ENCODE measurements at places on chromosomes 12 and 14. TPM values are rescaled to one million over a fixed set of nuclear protein-coding genes. Genes with fewer than 3 reads are reported as not detected.
A peak's percentile ranks its signal among the peaks of the same experiment; 100 is the strongest.

- H3K27me3 ChIP-seq, result no peaks in the 10 kb centered on the region
- peaks cover 31% of the 10 kb centered on the region for H3K36me3 ChIP-seq
Measured at GRCh38 chr12:55816881-55817344, 611 bp downstream of the SARNP start.

DNA sequence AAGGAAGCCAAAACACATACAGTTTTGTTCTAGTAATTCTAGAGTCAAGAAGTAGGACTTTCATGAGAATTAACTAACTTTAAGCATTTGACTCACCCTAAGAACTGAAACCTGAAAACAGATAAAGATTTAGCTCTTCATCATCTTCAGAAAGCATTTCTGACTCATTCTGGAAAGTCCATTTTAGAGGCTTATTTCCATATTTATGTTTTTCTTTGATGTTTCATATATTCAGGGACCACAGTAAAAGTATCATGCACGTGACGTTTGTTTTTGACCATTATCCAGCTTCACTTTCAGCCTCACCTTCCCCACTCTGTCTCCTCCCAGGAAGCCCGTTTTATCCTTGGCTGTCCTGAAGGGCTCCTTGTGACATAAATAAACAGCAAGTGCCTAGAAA, 79.2 kb downstream of the MDGA2 start:
- DNase-seq, result no peak
- no peak overlapping the region for H3K4me3 ChIP-seq
- H3K4me1 ChIP-seq, result no peaks in the 10 kb centered on the region
- no peak overlapping the region for H3K27ac ChIP-seq

DNA sequence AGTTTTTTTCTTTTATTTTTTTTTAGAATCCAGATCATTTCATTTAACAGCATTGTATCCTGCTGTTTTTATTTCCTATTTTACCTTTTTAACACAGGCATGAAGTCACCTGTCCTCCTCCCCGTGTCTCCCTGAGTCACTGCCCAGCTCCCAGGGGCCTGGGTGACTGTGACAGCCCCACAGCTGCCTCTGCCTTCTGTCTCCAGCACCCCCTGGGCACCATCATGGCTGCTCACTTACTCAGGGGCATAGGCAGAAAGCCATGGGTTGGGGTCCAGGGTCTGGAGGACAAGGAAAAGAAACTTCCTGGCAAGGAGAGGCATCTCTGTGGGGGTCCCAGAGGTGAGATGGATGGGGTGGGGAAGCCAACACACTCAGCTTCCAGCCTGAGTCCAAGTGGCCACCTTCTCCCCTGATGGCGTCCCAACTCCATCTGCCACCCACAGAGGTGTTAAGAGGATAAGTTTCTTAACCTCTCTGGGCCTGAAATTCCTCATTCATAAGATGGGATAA, 25.3 kb downstream of the TMEM63C start:
- no peak for DNase-seq
- H3K4me1 ChIP-seq, result no peaks in the 10 kb centered on the region
- peaks cover 8% of the 10 kb centered on the region for H3K27me3 ChIP-seq
- no peak overlapping the region for H3K4me3 ChIP-seq
- no peaks in the 10 kb centered on the region for H3K36me3 ChIP-seq

The GLIPR1L1 gene
- total RNA-seq, result not detected

DNA sequence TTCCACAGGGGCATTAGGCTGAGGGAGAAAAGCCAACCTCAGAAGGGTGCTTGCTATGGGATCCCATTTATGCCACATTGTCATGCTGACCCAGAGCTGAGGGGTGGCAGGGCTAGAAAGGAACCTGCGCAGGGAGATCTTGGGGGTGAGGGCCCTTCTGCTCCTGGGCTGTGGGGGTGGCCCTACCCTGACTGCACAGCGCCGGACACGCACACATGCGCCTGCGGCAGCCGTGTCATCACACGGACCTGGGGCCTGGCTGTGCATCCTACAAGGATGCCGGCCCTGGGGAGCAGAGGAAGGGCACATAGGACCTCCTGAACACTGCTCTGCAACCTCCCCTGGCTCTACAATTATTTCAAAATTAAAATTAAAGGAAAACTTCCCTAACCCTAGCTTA, 6.9 kb downstream of the CDCA4 start:
- DNase-seq, result no peak
- H3K4me1 ChIP-seq, result peaks cover 56% of the 10 kb centered on the region
- H3K4me3 ChIP-seq, result no peak overlapping the region

GRCh38 chr12:12108441-12109058, 37.8 kb downstream of the BCL2L14 start:
- H3K27ac ChIP-seq, result no peak overlapping the region
- H3K27me3 ChIP-seq, result no peaks in the 10 kb centered on the region
- no peak for DNase-seq
- no peak overlapping the region for H3K4me3 ChIP-seq
- H3K4me1 ChIP-seq, result no peaks in the 10 kb centered on the region

GRCh38 chr12:113370923-113371682, 12.7 kb downstream of the PLBD2 start:
- H3K27ac ChIP-seq, result no peak overlapping the region
- H3K4me3 ChIP-seq, result no peak overlapping the region
- peaks cover 6% of the 10 kb centered on the region for H3K36me3 ChIP-seq
- peaks cover 7% of the 10 kb centered on the region for H3K4me1 ChIP-seq
- DNase-seq, result no peak

The MMP17 gene
- 0.39 TPM for total RNA-seq

- H3K27me3 ChIP-seq, result peaks cover 1% of the 10 kb centered on the region
Measured at GRCh38 chr12:89875809-89876208, 167.2 kb upstream of the ATP2B1 start.

GRCh38 chr12:12992418-12993130, 7.5 kb downstream of the HEBP1 start:
- H3K4me1 ChIP-seq, result peaks cover 20% of the 10 kb centered on the region
- H3K27ac ChIP-seq, result no peak overlapping the region
- H3K4me3 ChIP-seq, result no peak overlapping the region
- no peaks in the 10 kb centered on the region for H3K27me3 ChIP-seq
- DNase-seq, result no peak
- no peaks in the 10 kb centered on the region for H3K36me3 ChIP-seq

- H3K4me1 ChIP-seq, result peaks cover 4% of the 10 kb centered on the region
- no peaks in the 10 kb centered on the region for H3K36me3 ChIP-seq
- no peak overlapping the region for H3K4me3 ChIP-seq
Measured at GRCh38 chr12:112359290-112359689, 22.9 kb downstream of the HECTD4 start.

- no peaks in the 10 kb centered on the region for H3K36me3 ChIP-seq
- H3K27me3 ChIP-seq, result no peaks in the 10 kb centered on the region
- DNase-seq, result no peak
- no peaks in the 10 kb centered on the region for H3K4me1 ChIP-seq
Measured at GRCh38 chr12:40892528-40892927, 200.3 kb downstream of the CNTN1 start.

DNA sequence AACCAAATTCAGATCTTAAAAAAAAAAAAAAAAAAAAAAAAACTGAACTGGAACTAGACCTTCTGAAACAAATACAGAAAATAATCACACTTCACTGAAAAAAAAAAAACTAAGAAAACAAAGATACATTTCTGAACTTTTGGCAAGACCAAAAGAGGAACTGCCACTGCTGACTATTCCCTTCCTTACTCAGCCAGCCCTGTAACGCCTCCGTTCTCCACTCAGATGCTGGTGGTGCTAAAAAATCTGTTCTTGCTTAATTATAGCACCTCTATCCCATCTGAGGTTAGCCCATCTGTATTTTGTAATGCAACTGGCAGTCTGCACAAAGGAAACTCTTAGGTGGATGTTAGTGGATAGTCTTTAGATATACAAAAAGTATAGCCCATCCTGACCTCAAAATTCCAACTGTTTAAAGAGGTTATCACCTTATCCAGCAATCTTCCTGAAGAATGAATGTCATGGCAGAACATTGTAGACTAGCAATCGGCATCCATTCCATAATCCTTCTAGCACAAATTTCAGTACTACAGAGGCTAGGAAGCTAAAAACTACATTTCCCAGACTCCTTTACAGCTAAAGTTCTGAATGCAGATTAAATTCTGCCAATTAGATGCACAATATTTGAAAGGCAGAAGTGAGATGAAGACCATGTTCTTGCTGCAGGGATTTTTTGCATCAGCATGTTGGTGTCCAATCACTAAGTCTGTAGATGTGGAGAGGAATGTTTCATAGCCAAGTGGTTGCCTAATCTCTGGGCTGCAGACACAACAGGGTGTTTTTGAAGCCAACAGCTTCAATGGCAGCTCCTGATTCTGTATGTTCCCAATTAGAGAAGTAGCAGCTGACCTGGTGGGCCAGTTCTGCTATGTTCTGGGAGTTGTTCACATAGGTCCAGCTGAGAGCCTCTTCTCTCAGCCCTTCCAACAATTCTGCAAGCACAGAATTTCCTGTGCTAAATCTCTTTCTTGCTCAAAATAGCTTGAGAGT, 5.7 kb downstream of the MAP3K9 start:
- peaks cover 9% of the 10 kb centered on the region for H3K36me3 ChIP-seq
- H3K4me3 ChIP-seq, result no peak overlapping the region
- H3K27ac ChIP-seq, result no peak overlapping the region

GRCh38 chr12:14454098-14454907, 88.8 kb downstream of the ATF7IP start:
- peak; percentile 34 for DNase-seq
- H3K4me3 ChIP-seq, result peak overlapping the region; percentile 46
- peaks cover 54% of the 10 kb centered on the region for H3K4me1 ChIP-seq
- H3K36me3 ChIP-seq, result peaks cover 46% of the 10 kb centered on the region
- peak overlapping the region; percentile 84 for H3K27ac ChIP-seq
- no peaks in the 10 kb centered on the region for H3K27me3 ChIP-seq

DNA sequence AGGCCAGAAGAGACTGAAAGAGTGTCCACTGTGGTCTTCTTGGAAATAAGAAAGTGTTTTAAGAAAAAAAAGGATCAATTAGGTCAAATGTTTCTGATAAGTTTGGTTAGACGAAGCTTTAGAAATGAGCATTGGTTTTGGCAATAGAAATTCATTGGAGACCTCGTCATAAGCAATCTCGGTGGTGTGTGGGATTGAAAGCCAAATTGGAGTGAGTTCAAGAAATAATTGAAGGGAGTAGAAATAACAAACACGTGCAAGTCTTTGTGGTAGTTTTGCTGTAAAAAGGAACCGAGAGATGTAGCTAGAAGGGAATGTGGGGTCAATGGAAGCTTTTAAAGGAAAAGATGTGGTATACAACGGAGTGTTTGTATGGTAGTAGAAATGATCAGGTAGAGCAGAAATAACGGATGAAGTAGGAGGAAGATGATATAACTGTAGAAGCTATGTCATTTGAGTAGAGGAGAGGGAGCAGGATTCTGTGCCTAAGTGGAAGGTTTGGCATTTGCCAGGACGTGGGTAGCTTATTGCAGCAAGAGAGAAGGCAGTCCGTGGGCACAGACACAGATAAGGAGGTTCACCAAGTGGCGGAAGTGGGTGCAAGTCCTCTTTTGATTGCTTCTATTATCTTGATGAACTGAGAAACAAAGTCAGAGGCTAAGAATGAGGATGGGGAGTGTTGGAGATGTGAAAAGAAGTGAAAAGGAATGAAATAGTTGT, 146.2 kb downstream of the DACT1 start:
- no peak overlapping the region for H3K4me3 ChIP-seq
- H3K27ac ChIP-seq, result no peak overlapping the region
- H3K36me3 ChIP-seq, result no peaks in the 10 kb centered on the region

DNA sequence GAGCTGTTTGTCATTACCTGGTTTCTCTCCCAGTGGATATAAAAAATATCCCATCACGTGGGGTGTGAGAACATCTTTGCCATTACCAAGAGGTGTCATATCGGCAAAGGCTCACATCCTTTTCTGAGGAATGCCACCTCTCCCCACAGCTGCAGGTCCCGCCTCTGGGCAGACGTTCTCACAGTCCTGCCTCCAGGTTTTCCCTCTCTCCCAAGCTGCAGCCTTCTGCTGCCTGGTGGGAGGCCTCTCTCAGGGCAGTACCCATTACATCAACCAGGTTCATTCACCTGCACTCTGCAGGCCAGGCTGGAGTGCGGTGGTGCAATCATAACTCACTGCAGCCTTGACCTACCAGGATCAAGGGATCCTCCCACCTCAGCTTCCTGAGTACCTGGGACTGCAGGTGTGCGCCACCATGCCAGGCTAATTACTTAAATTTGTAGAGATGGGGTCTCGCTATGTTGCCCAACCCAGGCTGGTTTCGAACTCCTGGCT, 15.0 kb upstream of the TMEM119 start:
- peaks cover 27% of the 10 kb centered on the region for H3K36me3 ChIP-seq
- no peak overlapping the region for H3K27ac ChIP-seq
- H3K4me3 ChIP-seq, result no peak overlapping the region
- H3K4me1 ChIP-seq, result peaks cover 46% of the 10 kb centered on the region
- no peak for DNase-seq
